Karpas-422 (cell line): ENCODE measurements at places on chromosomes 2 and 18.

- DNase-seq: no peak
These were observed 11.0 kb upstream of the NCKAP5 start for GRCh38 chr2:133579274-133579673.

DNA sequence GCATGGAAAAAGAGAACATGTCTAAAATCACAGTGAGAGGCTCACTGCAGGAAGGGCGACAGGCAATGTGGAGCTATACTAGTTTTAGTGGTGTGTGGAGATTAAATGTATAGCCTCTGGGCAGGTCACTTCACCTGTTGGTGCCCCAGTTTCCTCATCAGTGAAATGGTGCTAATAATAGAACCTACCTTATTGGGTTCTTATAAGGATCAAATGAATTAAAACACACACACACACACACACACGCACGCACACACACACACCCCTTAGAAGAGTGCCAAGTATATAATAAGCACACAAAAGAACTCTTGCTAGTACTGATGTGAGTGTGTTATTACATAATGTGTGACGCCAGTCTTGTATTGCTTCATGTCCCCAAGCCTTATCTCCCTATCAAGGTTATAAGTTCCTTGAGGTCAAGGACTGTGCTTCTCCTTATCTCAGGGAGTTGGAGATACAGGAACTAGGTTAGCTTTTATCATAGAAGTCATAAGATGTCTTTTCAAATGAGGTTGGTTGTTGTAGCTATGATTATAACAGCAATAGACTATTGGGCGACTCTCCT lies 98.0 kb upstream of the CXCR4 start:
- no peak for DNase-seq

GRCh38 chr2:48059975-48060374 lies 153.7 kb upstream of the FBXO11 start:
- DNase-seq: no peak

DNA sequence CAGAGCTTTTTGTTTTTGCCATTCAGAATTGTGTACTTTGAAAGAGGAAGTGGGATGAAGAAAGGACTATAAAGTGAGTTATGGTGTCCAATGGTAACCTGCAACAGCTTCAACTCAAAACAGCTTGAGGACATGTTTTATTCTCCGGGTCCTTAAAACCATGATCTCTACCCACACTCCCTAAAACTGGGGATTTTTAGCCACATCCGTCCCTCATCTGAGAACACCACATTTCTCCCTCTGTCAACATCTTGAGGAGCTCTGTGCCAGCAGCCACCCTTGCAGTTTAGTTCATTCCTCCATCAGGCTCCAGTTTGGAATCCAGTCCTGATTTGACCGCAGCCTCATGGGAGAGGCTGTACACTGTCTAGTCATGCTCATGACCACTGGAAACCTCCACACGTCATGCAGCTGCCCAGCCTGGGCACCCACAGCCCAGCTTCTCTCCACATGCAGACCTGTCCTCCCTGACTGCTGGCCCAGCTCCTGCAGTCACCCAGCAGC lies 62.6 kb downstream of the C18orf63 start:
- DNase-seq: no peak

DNA sequence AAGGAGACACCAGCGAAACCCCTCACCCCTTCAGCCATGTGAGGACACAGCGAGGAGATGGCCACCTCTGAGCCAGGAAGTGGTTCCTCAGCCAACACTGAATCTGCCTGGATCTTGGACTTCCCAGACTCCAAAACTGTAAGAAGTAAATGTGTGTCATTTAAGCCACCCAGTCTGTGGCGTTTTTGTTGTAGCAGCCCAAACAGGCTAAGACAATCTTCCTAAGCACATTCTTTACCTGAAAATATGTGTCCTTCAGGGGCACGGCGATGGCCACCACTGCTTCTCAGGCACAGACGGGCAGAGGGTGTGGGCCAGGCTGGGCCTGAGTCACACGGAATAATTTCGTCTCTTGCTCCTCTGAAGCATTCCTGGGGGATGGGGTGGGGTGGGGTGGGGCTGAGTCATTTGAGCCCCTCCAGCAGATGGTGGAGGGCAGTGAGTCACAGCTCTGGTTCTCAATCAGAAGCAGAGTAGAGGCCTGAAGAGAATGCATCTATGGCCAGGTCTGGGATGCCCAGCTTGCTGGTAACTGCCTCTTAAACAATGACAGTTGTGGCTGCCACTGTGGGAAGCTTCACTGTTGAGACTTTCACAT lies 142.4 kb downstream of the CAPN13 start:
- DNase-seq: no peak

DNA sequence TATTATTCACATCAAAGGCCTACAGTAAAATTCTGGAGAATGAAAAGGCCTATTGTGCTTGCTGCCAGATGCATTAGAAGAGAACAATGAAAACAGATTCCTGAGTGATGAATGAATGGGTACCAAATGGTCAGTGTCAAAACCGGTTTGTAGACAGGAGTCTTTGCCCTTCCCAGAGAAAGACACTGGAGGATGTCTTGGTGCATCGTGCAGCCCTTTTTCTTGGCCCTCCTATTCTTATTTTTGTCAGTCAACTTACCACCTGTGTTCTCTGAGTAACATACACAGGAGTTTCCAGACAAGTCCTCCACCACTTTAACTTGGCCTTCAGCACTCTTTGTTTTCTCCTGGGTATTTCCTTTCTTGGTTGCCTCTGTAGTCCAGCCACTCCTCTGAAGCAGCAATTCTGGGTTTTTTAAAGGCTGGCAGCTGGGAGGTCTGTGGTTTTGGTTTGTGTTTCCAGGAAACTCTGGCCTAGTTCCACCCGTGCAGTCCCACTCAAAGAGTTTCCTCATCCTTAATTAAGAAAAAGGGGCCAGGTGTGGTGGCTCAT lies 29.4 kb downstream of the PSTPIP2 start:
- DNase-seq: peak; percentile 29

DNA sequence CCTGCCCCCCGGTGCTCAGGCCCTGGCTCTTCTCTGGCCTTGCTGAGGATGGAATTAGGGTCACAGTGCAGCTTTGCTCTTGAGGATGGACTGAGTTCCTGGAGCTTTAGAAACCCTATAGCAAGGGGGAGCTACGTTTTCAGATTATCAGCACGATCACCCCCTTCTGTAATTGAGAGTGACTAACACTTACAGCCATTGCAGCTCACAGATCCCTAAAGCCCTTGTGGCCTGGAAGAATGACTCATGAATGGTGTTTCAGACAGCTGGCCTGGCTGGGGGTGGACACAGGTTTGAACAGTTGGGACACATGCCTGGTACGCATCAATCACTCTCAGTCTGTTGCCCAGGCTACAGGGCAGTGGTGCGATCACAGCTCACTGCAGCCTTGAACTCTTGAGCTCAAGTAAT lies 79.7 kb upstream of the IGFBP5 start:
- DNase-seq: no peak
